ENCODE measurements at places on chromosomes 6 and 20.

GRCh38 chr6:64685401-64685800 is 1021.6 kb downstream of the EYS start:
- no peak for ATAC-seq
- H3K27me3 ChIP-seq: no peaks in the 10 kb centered on the region
- H3K36me3 ChIP-seq: no peaks in the 10 kb centered on the region
- no peaks in the 10 kb centered on the region for H3K4me1 ChIP-seq

DNA sequence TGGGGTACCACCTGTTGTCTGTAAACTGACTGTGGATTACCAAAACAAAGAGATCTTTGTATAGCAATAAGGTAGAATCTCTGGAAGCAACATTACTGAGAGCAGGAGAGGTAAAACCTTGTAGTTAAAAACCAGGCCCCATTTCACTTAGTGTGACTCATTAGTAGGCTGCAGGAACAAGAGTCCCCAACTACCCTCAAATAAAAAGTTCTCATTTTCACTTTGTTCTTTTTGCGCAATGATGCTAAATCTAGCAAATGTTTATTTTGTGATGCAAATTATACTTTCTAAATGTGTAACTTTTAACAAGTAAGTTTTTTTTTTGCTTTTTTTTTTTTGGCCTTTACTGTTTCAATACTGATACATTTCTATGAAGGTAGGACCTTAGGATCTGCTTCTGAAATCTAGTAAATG is 67.1 kb downstream of the ESF1 start:
- H3K27me3 ChIP-seq: no peaks in the 10 kb centered on the region
- no peak for ATAC-seq
- no peak overlapping the region for H3K27ac ChIP-seq
- H3K36me3 ChIP-seq: no peaks in the 10 kb centered on the region

GRCh38 chr20:44231713-44232468 is 15.2 kb upstream of the GDAP1L1 start:
- H3K4me1 ChIP-seq: no peaks in the 10 kb centered on the region
- no peak for ATAC-seq
- no peak overlapping the region for H3K27ac ChIP-seq
- no peak overlapping the region for H3K4me3 ChIP-seq
- no peaks in the 10 kb centered on the region for H3K27me3 ChIP-seq

DNA sequence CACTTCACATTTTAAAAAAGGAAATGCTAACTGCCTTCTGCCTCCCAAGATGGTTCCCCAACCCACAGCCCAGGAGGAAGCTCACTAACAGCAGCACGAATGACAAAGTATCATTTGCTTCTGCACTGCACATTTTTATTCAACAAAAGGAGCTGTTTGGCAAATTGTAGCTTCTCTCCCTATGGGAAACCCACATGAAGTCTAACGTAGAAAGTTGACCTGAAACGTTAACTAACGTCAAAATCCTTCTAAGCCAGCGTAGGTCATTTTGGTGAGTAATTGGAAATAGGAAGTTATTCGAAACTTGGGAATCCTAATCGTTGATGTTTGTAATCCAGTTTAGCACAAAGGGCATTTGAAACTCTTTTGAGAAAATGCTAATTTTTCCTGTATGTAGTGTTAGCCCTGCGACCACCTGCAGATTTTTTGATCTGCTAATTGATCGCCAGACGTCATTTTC is 2.9 kb downstream of the SALL4 start:
- H3K36me3 ChIP-seq: no peaks in the 10 kb centered on the region
- H3K27ac ChIP-seq: no peak overlapping the region
- no peak overlapping the region for H3K4me3 ChIP-seq
- H3K4me1 ChIP-seq: peaks cover 28% of the 10 kb centered on the region

GRCh38 chr6:23498013-23498412 is 628.0 kb upstream of the NRSN1 start:
- ATAC-seq: no peak
- no peaks in the 10 kb centered on the region for H3K4me1 ChIP-seq
- no peaks in the 10 kb centered on the region for H3K27me3 ChIP-seq
- no peak overlapping the region for H3K27ac ChIP-seq

DNA sequence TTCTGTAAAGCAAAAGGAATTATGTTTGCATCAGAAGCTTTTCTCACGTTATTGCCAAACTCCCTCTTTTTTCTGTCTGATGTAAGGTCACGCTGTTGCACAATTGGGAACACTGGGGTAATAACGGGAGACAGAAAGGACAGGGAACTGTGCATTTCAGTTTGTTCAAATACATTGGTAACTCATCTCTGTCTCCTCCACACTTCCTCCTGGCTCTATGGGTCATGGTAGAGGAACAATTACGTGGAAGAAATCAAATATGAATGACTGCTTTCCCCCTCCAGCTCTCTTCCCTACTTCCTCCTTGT is 132.2 kb upstream of the TNFAIP3 start:
- no peaks in the 10 kb centered on the region for H3K4me1 ChIP-seq
- H3K27me3 ChIP-seq: no peaks in the 10 kb centered on the region
- H3K36me3 ChIP-seq: no peaks in the 10 kb centered on the region
- H3K4me3 ChIP-seq: no peak overlapping the region
- peak; percentile 41 for ATAC-seq

GRCh38 chr6:168526841-168527281 is 85.9 kb downstream of the SMOC2 start:
- H3K4me1 ChIP-seq: peaks cover 40% of the 10 kb centered on the region
- ATAC-seq: peak; percentile 85
- H3K4me3 ChIP-seq: no peak overlapping the region
- H3K36me3 ChIP-seq: no peaks in the 10 kb centered on the region
- peak overlapping the region; percentile 74 for H3K27ac ChIP-seq

GRCh38 chr6:25484900-25485299 is 167.1 kb upstream of the SCGN start:
- no peaks in the 10 kb centered on the region for H3K4me1 ChIP-seq
- no peaks in the 10 kb centered on the region for H3K27me3 ChIP-seq
- no peak overlapping the region for H3K27ac ChIP-seq
- no peak overlapping the region for H3K4me3 ChIP-seq
- no peak for ATAC-seq
- H3K36me3 ChIP-seq: no peaks in the 10 kb centered on the region

DNA sequence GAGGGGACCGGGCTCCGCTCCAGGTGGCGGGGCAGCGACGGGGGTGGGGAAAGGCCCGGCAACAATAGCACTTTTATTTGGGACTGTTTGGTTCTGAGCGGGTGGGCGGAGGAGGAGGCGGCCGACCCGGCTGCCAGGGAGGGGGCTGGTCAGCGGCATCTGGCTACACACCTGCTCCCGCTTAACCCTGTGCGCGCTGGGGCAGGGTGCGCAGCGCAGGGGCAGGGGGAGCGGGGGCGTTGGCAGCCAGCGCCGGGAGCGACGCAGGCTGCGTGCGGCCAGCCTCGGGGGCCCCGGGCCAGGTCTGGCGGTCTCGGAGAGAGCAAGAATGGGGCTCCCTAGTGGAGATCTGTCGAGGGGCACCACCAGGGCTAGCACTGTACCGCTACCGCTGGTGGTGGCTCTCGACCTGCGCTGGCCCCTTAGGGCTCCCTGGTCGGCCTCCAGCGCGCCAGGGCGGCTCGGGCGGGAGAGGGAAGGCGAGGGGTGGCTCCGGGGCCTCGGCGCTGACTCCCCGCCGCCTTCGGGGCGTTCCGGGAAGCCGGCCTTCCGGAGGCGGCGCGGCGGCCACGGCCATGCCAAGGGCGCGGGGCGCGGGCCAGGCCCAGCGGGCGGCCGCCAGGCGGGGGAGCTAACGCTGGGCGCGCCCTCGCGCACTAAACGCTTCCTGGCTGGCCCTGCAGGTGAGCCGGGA is 92.4 kb downstream of the NCR2 start:
- H3K4me3 ChIP-seq: peak overlapping the region; percentile 65
- H3K27me3 ChIP-seq: no peaks in the 10 kb centered on the region
- peaks cover 20% of the 10 kb centered on the region for H3K4me1 ChIP-seq
- peak overlapping the region; percentile 43 for H3K27ac ChIP-seq

DNA sequence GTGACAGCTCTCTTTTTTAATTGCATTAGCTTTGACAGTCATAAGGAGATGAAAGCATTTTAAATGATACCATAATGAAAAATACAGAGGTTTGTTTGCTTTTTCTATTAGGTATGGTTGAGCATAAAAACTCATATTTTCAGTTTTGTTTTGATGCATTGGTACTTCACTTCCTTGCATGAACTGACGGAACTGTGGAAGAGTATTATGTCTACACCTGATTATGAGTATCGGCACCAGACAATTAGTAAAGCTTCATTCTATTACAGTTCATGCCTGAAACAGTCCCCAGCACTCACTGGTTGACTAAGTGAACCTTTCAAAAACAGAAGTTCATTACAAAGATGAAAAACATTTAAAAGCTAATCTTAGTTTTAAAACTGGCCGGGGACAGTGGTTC is 593.0 kb downstream of the GRIK2 start:
- ATAC-seq: no peak
- H3K36me3 ChIP-seq: no peaks in the 10 kb centered on the region
- no peaks in the 10 kb centered on the region for H3K4me1 ChIP-seq

- H3K4me3 ChIP-seq: no peak overlapping the region
- no peaks in the 10 kb centered on the region for H3K27me3 ChIP-seq
- H3K27ac ChIP-seq: no peak overlapping the region
Observed at GRCh38 chr6:137850816-137851602, 16.1 kb upstream of the TNFAIP3 start.

DNA sequence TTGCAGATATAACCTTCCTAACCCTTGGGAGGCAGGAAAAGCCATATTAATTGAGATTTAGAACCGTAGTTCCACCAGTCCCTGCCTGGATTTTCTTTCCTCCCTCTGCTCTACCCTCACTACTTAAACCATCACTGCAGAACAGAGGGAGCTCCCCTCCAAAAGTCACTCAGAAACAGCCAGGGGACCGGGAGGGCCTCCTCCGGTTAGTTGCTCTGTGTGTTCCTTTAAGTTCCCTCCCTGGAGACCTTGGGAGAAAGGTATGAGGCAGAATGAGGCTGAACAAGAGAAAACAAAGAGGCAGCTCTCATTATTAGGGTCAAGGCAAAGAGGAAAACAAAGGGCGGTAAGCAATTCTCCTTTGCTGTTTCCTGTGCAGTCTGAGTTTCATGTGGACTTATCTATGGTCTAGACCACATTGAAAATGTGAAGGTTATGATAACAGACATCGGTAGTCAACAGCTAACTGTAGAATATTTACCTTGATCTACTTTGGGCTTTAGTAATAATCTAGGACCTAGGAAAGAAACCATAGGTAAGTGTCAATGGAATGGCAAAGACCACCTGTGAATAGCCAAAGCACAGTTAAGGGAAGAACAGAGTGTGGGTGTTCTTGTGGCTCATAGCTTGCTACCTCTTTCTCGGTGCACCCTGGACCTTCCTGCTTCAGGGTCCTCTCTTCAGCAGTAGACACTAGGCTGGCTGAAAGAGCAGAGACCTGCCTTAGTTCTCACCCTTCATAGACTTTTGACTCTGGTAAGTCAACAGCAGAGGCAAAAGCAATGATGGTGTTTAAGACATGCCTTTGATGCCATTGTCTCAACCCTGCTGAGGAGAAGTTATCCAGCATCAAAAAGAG is 250.9 kb upstream of the CITED2 start:
- H3K4me1 ChIP-seq: no peaks in the 10 kb centered on the region
- H3K27me3 ChIP-seq: no peaks in the 10 kb centered on the region
- no peaks in the 10 kb centered on the region for H3K36me3 ChIP-seq

Data from gastroesophageal sphincter (tissue), 4 donors.